Stimulated activated CD4-positive, alpha-beta T cell treated with anti-CD3 and anti-CD28 coated beads, TNF-alpha, amount 100 ng/mL, for 1 hour (primary cell): ENCODE measurements at places on chromosomes 1 and 21.

DNA sequence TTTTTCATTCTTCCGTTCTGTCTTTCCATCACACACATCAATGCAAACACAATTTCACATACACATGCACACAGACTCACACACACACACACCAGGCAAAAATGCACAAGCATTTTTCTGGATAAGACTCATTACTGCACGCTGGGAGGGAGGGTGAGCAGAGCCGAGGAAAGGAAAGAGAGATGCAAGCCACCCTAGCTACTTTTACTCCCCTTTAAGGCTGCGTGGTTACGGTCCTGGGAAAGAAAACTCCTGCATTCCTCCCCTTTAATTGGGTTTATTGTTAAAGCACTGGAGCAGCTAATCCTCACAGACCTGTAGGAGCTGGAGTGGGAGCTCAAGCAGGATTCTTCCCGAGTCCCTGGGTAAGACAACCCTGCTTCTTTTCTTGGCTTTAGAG is at the start of gene CAMK1G:
Gene CAMK1G (plus strand): TSS at position 307 of the 400 bp plus-strand sequence. CDS start 11,270 bp downstream, outside the sequence.
- no peak for DNase-seq

- DNase-seq = no peak
Measured at GRCh38 chr1:41704196-41704595, 214.5 kb downstream of the HIVEP3 start.

- no peak for DNase-seq
Measured at GRCh38 chr1:236639686-236640085, 35.4 kb upstream of the HEATR1 start.

GRCh38 chr21:43820466-43820865 is 31.1 kb downstream of the RRP1 start:
- DNase-seq = no peak

- DNase-seq = no peak
Measured at GRCh38 chr1:94801919-94802546, 18.1 kb upstream of the SLC44A3 start.

GRCh38 chr1:33661811-33662454 is 189.5 kb downstream of the ZSCAN20 start:
- no peak for DNase-seq
